ENCODE measurements at places on chromosomes 4 and X.

DNA sequence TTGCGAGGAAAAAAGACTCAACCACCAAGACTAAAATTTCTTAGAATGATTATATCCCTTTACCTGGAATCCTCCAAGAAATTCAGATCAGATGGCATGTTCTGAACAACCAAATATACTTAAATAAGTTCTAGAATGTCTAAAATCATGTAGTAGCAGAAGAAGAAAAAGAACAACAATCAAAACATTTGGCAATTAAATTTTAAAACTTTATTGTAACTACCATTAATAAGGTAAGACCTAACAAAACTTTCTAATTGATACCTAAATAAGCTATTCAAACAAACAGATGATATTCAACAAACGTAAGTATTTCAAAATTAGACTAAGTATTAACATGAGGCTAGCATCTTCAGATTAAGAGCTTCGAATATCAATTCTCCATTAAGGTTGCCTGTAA is 4.3 kb downstream of the THOC2 start:
- H3K4me3 ChIP-seq = no peak overlapping the region
- DNase-seq = no peak
- peaks cover 23% of the 10 kb centered on the region for H3K4me1 ChIP-seq
- no peaks in the 10 kb centered on the region for H3K27me3 ChIP-seq
- no peak overlapping the region for H3K27ac ChIP-seq

GRCh38 chr4:111535792-111536191 is 609.5 kb upstream of the FAM241A start:
- DNase-seq = no peak
- no peaks in the 10 kb centered on the region for H3K4me1 ChIP-seq
- no peak overlapping the region for H3K27ac ChIP-seq
- no peaks in the 10 kb centered on the region for H3K36me3 ChIP-seq
- no peaks in the 10 kb centered on the region for H3K27me3 ChIP-seq

GRCh38 chr4:173919196-173919595 is 364.3 kb downstream of the FBXO8 start:
- no peak overlapping the region for H3K4me3 ChIP-seq
- H3K4me1 ChIP-seq = no peaks in the 10 kb centered on the region
- no peaks in the 10 kb centered on the region for H3K36me3 ChIP-seq

DNA sequence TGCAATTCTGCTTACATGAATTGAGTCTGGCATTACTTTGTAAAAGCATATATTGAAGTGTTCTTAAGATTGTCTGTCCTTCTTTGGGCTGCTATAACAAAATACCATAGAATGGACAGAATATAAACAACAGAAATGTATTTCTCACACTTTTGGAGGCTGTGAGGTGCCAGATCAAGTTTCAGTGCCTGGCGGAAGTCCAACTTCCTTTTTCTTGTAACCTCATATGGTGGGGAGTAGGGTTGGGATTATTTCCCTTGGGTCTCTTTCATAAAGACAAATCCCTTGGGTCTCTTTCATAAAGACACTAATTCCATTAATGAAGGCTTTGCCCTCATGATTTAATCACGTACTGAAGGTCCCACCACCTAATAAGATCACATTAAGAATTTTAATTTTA is 199.3 kb upstream of the GRID2 start:
- DNase-seq = peak; percentile 32
- no peak overlapping the region for H3K27ac ChIP-seq
- no peaks in the 10 kb centered on the region for H3K36me3 ChIP-seq
- no peak overlapping the region for H3K4me3 ChIP-seq
- peaks cover 18% of the 10 kb centered on the region for H3K4me1 ChIP-seq

DNA sequence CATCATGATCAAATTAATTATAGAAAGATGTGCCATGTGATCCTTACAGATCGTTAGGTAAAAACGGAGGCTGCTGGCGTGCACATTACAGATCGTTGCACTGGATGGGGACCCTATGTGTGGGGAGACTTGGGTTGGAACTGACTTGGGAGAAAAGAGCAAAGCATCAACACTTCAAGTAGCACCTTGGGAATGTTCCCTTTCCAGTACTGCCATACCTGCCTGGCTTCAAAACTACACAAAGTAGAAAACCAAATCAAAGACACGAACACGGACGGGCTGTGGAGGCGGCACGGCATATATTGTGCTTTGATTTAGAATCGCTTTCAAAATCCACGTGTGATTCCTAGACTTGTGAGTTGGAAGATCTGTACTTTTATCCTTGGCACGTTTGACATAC is 898 bp downstream of the CMC4 start:
- no peak for DNase-seq
- peak overlapping the region; percentile 78 for H3K4me3 ChIP-seq
- no peak overlapping the region for H3K27ac ChIP-seq

DNA sequence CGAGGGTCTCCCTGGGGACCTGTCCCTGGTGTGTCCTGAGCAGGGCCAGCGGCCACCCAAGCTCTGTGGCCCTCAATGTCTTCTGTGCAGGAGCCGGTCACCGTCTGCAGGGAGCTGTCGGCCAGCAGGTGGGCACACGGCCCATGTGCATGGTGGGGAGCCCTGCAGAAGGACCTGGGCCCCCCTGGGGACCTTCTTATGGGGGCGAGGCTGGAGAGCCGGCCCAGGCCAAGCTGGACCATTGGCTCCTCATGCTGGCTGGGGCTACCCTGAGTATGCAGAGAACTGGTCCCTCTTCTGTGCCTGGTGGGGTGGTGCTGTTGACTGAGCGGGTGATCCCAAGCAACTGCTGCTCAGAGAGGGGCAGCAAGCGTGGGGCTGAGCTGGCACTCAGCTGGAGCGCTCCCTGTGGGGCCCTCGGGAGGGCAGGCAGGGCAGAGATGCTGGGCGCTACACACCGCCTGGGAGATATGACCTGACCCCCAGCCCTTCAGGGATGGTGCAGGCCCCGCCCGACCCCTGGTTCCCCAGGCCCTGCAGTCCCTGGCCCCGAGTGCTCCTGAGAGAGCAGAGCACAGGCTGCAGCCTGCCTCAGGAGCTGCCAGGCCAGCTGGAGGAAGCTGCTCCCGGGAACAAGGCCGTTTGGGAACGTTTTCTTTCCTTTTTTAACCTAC is 14.8 kb downstream of the NAT8L start:
- no peak for DNase-seq
- H3K36me3 ChIP-seq = no peaks in the 10 kb centered on the region
- no peaks in the 10 kb centered on the region for H3K27me3 ChIP-seq
- H3K4me3 ChIP-seq = no peak overlapping the region

DNA sequence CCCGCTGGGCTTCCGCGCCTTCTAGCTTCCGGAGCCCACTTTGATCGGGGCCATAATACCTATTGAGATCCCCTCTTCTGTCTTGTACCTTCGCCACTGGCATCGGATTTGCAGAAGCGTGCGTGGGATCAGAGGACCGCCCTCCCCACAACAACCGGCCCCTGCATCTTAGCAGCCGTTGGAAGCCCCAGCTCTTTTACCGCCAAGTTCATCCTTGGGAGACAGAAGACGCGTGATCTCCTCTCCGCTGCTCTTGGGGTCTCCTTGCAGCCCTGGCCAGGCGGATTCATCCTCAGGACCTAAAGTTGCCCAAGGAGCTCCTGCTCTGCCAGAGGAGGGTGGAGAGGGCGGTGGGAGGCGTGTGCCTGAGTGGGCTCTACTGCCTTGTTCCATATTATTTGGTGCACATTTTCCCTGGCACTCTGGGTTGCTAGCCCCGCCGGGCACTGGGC is 1.6 kb downstream of the SLIT2 start:
- no peaks in the 10 kb centered on the region for H3K4me1 ChIP-seq
- H3K27ac ChIP-seq = no peak overlapping the region
- H3K36me3 ChIP-seq = no peaks in the 10 kb centered on the region
- peaks cover 86% of the 10 kb centered on the region for H3K27me3 ChIP-seq

DNA sequence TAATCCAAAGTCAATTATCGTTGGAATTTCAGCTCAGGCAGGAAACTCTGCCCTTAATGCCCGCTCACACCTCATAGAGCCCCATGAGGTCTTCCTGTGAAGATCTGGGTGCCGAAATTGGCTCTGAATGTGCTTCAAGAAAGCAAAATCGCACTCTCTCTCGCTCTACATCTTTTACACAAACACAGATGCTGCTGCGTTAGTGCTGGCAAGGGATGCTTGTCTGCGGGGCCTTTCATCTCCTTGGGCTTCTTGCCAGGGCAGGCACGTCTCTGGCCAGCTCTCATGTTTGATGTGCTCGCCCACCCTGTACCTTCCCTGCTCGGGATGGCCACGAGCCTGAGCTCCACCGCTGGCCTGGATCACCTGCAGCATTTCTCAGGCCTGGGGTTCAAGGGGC is 66.5 kb downstream of the CLCN4 start:
- H3K27ac ChIP-seq = no peak overlapping the region
- no peak overlapping the region for H3K4me3 ChIP-seq
- H3K4me1 ChIP-seq = no peaks in the 10 kb centered on the region
- no peaks in the 10 kb centered on the region for H3K27me3 ChIP-seq

DNA sequence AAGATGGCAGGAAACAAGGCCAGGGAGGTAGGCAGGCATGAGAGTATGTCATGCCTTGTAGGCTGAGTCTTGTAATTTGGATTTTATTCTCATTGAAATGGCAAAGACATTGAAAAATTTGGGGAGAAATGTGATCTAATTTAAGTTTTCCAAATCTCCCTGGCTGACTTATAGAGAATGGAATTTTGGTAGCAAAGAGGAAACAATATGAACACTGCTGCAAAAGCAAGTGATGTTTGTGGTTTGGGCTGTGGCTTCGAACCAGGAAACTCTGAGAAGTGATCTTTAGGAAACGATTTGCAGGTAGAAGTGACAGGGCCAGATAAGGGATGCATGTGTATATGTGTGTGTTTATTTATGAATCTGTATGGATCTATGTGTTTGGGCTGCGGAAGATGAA is 35.6 kb downstream of the ARSJ start:
- no peaks in the 10 kb centered on the region for H3K36me3 ChIP-seq
- H3K27ac ChIP-seq = no peak overlapping the region

DNA sequence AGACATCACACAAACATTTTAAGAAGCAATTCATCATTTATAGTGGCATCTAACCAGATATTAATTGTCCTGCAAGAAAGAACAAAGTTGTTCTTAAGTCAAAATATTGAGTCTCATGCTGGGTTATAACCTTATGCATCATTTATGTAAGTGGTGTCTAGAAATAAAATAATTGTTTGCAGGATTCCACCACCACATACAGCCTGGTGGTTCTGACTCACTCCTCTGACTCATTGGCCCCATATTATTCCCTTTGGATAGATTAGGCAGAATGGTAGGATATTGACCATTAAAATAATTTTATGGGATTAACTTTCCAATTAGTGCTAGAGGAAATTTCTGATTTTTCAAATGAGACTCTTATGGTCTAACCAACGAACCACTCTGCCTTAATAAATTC is 384.5 kb downstream of the GRXCR1 start:
- no peaks in the 10 kb centered on the region for H3K4me1 ChIP-seq
- H3K27me3 ChIP-seq = no peaks in the 10 kb centered on the region
- H3K36me3 ChIP-seq = no peaks in the 10 kb centered on the region
- DNase-seq = no peak
- no peak overlapping the region for H3K27ac ChIP-seq

- H3K4me3 ChIP-seq = no peak overlapping the region
- H3K27me3 ChIP-seq = no peaks in the 10 kb centered on the region
- no peak overlapping the region for H3K27ac ChIP-seq
- no peak for DNase-seq
- H3K4me1 ChIP-seq = no peaks in the 10 kb centered on the region
Observed at GRCh38 chr4:20532116-20532790, 168.0 kb upstream of the PACRGL start.

DNA sequence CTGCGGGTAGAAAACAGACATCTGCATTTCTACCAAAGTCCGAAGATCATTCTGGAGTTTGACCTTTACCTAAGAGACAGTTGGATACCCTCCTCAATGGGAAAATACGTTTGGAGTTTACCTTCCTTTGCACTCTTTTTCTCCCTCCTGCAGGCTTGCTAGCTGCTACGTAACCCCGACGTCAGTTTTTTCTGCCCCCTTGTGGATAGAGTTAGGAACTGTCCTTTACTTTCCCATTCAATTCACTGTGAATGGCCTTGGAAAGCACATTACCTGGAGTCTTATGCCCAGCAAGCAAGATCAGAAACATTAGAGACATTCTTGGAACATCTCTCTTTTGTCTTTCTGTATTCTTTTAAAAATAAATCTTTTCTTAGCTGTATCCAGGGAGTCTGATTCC is 250.7 kb downstream of the NAP1L3 start:
- H3K4me3 ChIP-seq = no peak overlapping the region
- H3K4me1 ChIP-seq = no peaks in the 10 kb centered on the region
- H3K27me3 ChIP-seq = no peaks in the 10 kb centered on the region
- H3K27ac ChIP-seq = no peak overlapping the region
- no peak for DNase-seq

GRCh38 chr4:144518181-144518895 is 127.6 kb upstream of the HHIP start:
- no peaks in the 10 kb centered on the region for H3K4me1 ChIP-seq
- no peaks in the 10 kb centered on the region for H3K27me3 ChIP-seq
- no peak overlapping the region for H3K27ac ChIP-seq
- no peaks in the 10 kb centered on the region for H3K36me3 ChIP-seq

DNA sequence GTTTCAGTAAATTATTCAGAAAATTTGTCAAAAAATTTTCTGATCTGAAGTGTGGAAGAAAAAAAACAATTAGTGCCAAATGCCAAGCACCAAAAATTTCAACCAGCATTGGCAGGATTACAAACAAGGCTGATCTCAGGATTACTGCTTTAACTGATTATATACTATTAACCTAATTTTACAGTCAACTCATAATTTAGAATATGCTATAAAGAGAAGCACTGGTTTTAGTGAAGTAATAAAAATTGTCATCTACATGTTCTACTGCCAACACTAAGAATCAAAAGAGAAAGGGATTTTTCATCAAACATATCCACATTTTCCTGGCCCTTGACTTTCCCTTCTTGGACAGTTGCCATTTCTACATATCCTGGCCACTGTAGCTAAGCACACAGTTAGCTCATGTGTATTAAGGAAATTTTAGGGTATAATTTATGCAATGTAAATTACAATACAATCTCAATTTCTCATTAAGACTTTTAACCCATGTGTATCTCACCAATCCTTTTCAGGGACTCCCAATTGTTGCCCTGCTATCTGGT is 33.8 kb downstream of the THOC2 start:
- no peak overlapping the region for H3K4me3 ChIP-seq
- no peak overlapping the region for H3K27ac ChIP-seq
- H3K27me3 ChIP-seq = no peaks in the 10 kb centered on the region

- no peak overlapping the region for H3K27ac ChIP-seq
- no peak for DNase-seq
- peak overlapping the region; percentile 30 for H3K4me3 ChIP-seq
- peaks cover 14% of the 10 kb centered on the region for H3K4me1 ChIP-seq
Observed at GRCh38 chr4:77092975-77093374, 17.2 kb upstream of the CCNI start.

DNA sequence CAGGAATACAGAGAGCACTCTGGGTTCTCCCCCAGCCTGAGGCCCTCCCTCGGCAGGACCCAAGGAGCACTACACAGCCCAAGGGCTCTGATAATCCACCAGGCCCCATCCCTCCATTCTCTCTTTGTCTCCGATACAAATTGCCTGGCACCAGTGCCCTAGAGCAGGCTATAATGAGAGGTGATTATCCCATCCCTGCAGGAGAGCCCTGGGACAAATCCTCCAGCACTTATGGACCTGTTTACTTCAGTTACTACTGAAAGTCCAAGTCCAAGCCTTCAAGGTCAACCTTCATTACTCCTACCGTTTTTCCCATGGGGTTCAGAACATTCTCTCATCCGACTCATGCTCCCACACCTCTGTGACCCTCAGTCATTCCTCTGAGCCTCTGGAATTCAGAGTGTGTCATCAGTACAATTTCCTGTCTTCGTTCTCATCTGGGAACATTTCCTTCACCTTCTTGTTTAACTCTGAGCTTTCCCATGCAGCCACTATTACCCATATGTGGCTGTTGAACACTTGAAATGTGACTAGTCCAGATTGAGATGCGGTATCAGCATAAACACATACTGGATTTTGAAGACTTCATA is 299.0 kb downstream of the RAPGEF2 start:
- peak overlapping the region; percentile 74 for H3K4me3 ChIP-seq
- no peaks in the 10 kb centered on the region for H3K27me3 ChIP-seq
- H3K4me1 ChIP-seq = peaks cover 16% of the 10 kb centered on the region
- no peak for DNase-seq
